ENCODE measurements at places on chromosomes 4 and X.

- DNase-seq: no peak
Measured at GRCh38 chr4:184713887-184714286, 20.0 kb downstream of the CENPU start.

GRCh38 chr4:106451091-106451490, 82.5 kb upstream of the GIMD1 start:
- DNase-seq: no peak

GRCh38 chr4:166827629-166828028, 406.7 kb downstream of the SPOCK3 start:
- no peak for DNase-seq

- DNase-seq: no peak
Measured at GRCh38 chr4:73224886-73225285, 33.7 kb downstream of the ANKRD17 start.

DNA sequence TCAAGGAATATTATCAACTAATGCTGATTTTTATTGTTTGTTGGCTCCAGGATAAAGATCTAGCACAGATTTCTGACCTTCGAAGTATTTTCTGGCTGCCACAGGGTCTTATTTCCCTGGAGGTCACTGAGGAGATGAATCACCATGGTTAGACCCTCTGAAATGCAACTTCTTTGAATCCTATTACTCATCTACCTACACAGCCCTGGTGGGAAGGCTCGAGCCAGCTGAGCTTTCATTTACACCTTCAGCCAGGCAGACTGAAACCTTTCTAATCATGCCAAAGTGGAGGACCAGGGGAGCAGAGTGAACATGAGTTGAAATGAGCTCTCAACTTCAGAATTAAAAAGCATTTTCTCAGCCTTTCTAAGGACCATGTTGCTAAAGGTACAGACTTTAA, 130.5 kb downstream of the SMIM20 start:
- no peak for DNase-seq

- no peak for DNase-seq
Measured at GRCh38 chrX:72038868-72039267, 92.8 kb downstream of the RTL5 start.

DNA sequence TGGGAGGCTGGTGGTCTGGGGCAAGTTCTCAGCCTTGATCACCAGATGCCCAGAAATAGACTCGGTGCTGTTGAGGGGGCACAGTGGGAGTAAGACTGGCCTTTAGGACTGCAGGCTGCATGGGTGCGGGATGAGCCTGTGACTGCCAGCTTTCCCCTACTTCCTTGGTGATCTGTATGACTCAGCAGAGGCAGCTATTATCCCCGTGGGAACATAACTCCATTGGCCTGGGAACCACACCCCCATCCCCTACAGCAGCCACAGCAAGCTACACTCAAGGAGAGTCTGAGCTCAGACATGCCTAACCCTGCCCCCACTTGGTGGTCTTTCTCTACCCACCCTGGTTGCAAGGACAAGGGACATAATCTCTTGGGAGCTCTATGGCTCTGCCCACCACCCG, 20.6 kb downstream of the CLIC2 start:
- DNase-seq: no peak

- no peak for DNase-seq
Measured at GRCh38 chr4:31089815-31090214, 369.6 kb downstream of the PCDH7 start.

DNA sequence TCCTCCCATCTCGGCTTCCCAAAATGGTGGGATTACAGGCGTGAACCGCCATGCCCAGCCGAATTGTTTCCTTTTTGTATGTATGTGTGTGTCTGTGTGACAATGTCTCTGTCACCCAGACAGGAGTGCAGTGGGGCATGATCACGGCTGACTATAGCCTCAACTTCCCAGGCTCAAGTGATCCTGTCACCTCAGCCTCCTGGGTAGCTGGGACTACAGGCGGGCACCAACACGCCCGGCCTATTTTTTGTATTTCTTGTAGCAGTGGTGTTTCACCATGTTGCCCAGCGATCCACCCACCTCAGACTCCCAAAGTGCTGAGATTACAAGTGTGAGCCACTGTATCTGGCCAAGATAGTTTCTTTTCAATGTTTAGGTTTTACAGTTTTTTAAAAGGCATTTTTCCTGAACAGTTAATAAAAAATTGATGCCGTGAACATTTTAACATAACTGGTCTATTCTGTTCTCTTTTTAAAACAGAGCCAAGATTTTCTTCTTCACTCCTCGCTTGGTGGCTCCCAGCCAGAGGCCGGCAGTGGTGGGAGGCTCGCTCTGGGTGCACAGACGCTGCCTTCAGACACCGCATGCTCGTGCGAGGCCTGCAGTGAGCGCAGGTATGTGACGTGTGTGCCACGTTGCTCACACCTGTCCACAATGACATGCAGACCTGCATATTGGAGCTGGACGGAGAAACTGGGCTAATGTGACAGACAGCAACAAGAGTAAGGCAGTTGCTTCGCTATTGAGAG, 88.5 kb downstream of the FAM193A start:
- DNase-seq: no peak
